Smooth muscle cell of bladder (primary cell): ENCODE measurements at places on chromosomes 12 and 14. TPM values are rescaled to one million over a fixed set of nuclear protein-coding genes. Genes with fewer than 3 reads are reported as not detected.

The LIN52 gene
- 7.0 and 9.8 TPM in 2 replicates for total RNA-seq

The TMEM179 gene
- total RNA-seq, result 0.14 TPM in 1 of 2 replicates, not detected in the other

The CEBPE gene
- not detected in 2 replicates for total RNA-seq

The TGFB3 gene
- 12.2 and 19.8 TPM in 2 replicates for total RNA-seq

The CCDC175 gene
- total RNA-seq, result not detected in 2 replicates

The C12orf50 gene
- under 0.01 TPM in 1 of 2 replicates, not detected in the other for total RNA-seq

The TMED10 gene
- 224 and 262 TPM in 2 replicates for total RNA-seq

The GYS2 gene
- not detected in 2 replicates for total RNA-seq

The DHRS4L2 gene
- total RNA-seq, result 13.9 and 16.8 TPM in 2 replicates

The STAT6 gene
- 75.2 and 76.1 TPM in 2 replicates for total RNA-seq

The TMTC1 gene
- total RNA-seq, result 83.5 and 88.6 TPM in 2 replicates

The PARPBP gene
- 3.8 and 4.9 TPM in 2 replicates for total RNA-seq

The SCN8A gene
- 3.0 and 12.7 TPM in 2 replicates for total RNA-seq

The LARP4 gene
- 27.9 and 36.8 TPM in 2 replicates for total RNA-seq

The PTPN11 gene
- 89.3 and 130 TPM in 2 replicates for total RNA-seq

The C3AR1 gene
- 0.14 and 0.18 TPM in 2 replicates for total RNA-seq

The KTN1 gene
- 150 and 160 TPM in 2 replicates for total RNA-seq

The RNF212B gene
- not detected in 2 replicates for total RNA-seq

The GALNT16 gene
- total RNA-seq, result 0.85 and 1.4 TPM in 2 replicates

The FOXA1 gene
- total RNA-seq, result 0.09 TPM in 1 of 2 replicates, not detected in the other

The CRACR2A gene
- 5.1 and 9.0 TPM in 2 replicates for total RNA-seq

The NOVA1 gene
- total RNA-seq, result 1.4 and 1.6 TPM in 2 replicates

The HHIPL1 gene
- 4.4 and 7.9 TPM in 2 replicates for total RNA-seq

The CARMIL3 gene
- total RNA-seq, result under 0.01 TPM in 2 replicates

The ACIN1 gene
- 53.8 and 73.3 TPM in 2 replicates for total RNA-seq

The P2RX2 gene
- total RNA-seq, result not detected in 2 replicates

The ACRBP gene
- total RNA-seq, result 0.28 and 0.37 TPM in 2 replicates

The SYCP3 gene
- 0.14 and 0.46 TPM in 2 replicates for total RNA-seq

The SMIM41 gene
- 1.4 and 9.8 TPM in 2 replicates for total RNA-seq

The SERPINA1 gene
- under 0.01 TPM in 1 of 2 replicates, not detected in the other for total RNA-seq

The CLSTN3 gene
- total RNA-seq, result 11.5 and 13.7 TPM in 2 replicates

The TMEM132C gene
- not detected in 2 replicates for total RNA-seq
